ENCODE measurements at places on chromosomes 6 and 20.
A peak's percentile ranks its signal among the peaks of the same experiment; 100 is the strongest.

DNA sequence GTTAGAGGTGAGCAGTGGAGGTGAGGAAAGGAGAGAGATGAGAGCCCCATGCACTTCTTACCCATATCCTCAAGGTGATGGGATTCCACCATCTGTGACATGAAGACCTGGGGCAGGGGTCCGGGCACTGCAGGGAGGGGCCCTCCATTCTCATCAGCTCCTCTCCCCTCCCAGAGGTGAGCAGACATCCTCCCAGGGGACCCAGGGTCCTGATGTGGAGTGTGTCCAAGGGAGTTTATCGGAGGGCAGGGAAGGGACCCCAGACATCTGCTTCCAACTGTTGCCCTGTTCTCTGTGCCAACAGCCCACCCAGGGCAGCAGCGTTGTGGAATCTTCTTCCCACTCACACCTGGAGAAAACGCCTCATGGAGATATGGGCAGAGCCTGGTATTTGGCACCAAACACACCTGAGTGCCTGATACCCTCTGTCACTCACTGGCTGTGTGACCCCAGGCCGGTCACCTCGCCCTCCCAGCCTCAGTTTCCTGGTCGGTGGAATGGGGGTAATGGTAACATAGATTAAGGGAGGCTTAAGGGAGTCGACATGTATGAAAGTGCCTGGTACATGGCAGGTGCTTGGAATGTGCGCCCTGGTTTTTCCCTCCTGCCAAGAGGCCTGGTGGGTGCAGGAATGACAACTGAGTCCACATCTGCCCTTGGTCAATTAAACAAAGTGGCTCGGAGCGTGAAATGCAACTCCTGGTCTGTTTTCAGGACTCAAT is 227.9 kb downstream of the PREX1 start:
- no peak for DNase-seq

GRCh38 chr20:37535443-37536132 is 7.9 kb upstream of the BLCAP start:
- DNase-seq = no peak

- DNase-seq = no peak
Measured at GRCh38 chr20:3781153-3781910, at the start of gene SPEF1. TSS of gene SPEF1 (minus strand) at chr20:3781448. CDS start at chr20:3781287, 161 bp downstream.

GRCh38 chr6:6546318-6547109 is 42.0 kb upstream of the LY86 start:
- DNase-seq = no peak

DNA sequence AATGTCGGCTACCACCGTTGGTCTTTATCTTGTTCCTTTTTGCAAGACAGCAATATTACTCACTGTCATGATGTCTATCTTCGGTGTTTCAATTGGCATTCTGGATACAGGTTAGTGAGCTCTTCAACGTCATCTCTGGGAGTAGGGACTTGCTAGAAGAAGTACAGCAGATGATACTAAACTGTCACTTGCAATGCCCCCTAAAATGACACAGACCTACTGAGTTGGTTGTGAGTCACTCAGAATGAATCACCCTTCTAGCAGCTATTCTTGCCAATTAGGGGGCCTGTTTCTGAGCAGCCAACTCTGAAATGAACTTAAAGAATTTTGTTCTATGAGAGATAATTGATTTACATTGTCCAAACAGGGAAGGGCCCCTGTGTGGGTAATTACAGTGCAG is 176.5 kb downstream of the SLC16A10 start:
- no peak for DNase-seq

GRCh38 chr20:23449421-23449820 is 3.3 kb downstream of the CST11 start:
- no peak for DNase-seq

DNA sequence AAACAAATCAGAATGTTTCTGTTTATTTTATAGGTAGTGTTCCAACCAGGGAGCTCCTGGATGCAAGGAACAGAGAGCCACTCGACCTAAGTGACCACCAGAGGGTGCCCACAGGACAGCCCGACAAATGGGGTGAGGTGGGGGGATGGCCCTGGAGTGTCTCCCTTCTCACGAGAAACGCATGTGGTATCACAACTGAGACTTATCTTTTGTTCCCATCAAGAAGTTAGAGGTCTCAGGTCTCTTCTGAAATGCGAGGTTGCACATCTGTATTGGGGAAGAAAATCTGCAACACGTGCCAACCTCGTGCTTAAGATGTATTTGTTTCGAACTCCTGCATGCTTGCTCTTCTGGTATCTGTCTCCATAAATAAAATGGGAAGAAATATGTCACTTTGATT is 104.0 kb downstream of the ISM1 start:
- no peak for DNase-seq

GRCh38 chr6:165986914-165987482 is 180.7 kb downstream of the TBXT start:
- no peak for DNase-seq

DNA sequence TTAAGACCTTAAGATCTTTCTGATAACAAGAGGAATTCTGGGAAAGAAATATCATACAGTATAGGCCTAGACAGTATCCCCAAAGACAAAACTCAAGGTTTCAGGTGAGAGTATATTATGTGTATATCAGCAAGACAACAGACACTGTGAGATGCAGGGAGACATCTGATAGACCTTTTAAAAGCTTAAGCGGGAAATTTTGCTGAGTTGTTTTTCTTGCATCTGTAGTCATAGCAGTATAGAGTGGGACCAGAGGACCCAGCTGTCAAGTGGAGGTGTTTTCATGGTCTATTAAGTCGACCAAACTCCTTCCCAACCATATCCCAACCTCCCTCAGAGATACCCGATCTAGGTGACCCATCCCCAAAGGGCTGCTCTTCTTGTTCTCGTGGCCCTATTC is 98.1 kb upstream of the THEMIS start:
- no peak for DNase-seq

- no peak for DNase-seq
Measured at GRCh38 chr6:148222846-148223245, 119.8 kb upstream of the SASH1 start.

GRCh38 chr6:159715605-159716004 is 11.7 kb upstream of the WTAP start:
- DNase-seq = no peak

DNA sequence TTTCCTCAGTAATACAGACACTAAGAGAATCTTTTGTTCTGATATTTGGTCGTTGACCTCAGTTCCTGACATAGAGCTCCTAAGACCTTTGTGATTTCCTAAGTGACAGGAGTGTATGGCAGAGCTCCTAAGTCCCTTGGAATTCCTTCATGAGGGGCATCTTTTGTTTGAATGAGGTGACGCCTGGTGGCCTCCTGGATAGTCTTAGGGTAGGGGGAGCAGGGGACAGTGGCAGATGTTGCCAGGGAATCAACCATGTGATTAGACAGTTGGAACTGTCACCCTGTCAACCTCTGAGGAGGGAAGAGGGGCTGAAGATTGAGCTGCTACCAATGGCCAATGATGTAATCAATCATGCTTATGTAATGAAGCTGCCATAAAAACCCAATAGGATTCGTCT is 67.0 kb downstream of the DST start:
- no peak for DNase-seq

GRCh38 chr6:8240301-8240700 is 138.0 kb upstream of the EEF1E1 start:
- no peak for DNase-seq

- no peak for DNase-seq
Measured at GRCh38 chr20:35240811-35241293, 14.4 kb downstream of the MMP24 start.

- DNase-seq = no peak
Measured at GRCh38 chr6:6246544-6246943, 73.9 kb downstream of the F13A1 start.

- DNase-seq = no peak
Measured at GRCh38 chr6:40425192-40425919, 161.8 kb downstream of the LRFN2 start.

GRCh38 chr6:32109765-32110160 is 625 bp upstream of the TNXB start:
- DNase-seq = no peak

GRCh38 chr6:110617057-110617456 is 140.6 kb upstream of the SLC22A16 start:
- DNase-seq = no peak

DNA sequence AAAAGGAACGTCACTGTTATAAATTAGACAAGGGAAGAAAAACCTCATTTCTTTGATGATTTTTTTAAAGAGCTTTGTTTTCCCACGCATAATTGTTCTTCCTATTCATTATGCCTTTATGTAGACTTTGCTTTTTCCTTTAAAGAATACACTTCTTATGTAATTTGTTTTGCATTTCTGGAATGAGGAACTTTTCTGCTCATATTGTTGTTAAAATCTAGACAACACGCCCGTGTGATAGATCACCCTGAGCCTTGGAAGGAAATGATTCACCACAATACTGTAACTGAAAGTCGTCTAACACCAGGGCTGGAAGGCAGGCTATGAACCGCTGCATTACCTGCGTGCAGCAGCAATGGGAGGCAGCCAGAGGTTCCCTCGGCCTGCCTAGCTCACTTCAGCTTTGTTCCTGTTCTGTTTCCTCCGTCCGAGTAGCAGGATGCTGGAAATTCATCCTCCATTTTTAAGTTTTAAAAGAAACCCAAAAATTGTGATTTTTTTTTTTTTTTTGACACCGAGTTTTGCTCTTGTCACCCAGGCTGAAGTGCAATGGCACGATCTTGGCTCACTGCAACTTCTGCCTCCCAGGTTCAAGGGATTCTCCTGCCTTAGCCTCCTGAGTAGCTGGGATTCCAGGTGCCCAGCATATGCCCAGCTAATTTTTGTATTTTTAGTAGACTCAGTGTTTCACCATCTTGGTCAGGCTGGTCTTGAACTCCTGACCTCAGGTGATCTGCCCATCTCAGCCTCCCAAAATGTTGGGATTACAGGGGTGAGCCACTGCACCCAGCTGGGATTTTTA is 49.6 kb upstream of the ZNF217 start:
- peak; percentile 44 for DNase-seq

- no peak for DNase-seq
Measured at GRCh38 chr20:41599699-41600104, 18.5 kb downstream of the CHD6 start.

GRCh38 chr20:35065181-35065580 is 27.4 kb downstream of the TRPC4AP start:
- DNase-seq = no peak

DNA sequence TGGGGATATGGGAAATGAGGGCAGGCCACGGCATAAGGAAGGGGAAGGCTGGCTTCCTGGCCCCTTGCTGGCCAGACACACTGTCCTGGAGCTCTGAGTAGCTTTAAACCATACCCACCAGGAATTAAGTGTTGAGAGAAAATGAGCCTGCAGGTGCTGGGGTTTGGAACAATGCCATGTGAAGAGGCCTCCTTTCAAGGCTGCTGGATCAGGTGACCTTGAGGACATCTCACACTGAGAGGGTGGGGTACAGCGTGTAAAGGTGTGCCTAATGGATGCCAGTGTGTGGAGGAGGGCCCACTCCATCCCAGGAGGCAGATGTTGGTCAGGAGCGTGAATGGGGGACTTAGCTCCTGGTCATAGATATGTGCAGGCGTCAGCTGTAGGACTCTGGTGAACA is 74.8 kb upstream of the MLN start:
- no peak for DNase-seq

GRCh38 chr6:2102316-2102883 is 143.0 kb downstream of the GMDS start:
- no peak for DNase-seq

GRCh38 chr6:157603314-157603940 is 219.6 kb upstream of the SNX9 start:
- no peak for DNase-seq

DNA sequence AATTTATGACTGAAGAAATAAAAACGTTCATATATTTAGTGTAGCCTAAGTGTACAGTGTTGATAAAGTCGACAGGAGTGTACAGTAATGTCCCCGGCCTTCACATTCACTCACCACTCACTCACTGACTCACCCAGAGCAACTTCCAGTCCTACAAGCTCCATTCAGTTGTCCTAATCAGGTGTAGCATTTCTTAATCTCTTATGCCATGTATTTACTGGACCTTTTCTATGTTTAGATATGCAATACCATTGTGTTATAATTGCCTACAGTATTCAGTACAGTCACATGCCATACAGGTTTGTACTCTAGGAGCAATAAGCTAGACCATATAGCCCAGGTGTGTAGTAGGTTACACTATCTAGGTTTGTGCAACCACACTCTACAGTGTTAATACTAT is 610.2 kb upstream of the NOX3 start:
- DNase-seq = no peak
